ENCODE measurements at places on chromosomes 3 and 15.

GRCh38 chr15:86115145-86115801 is 35.6 kb downstream of the AGBL1 start:
- no peaks in the 10 kb centered on the region for H3K4me1 ChIP-seq
- no peaks in the 10 kb centered on the region for H3K36me3 ChIP-seq
- no peak for DNase-seq

DNA sequence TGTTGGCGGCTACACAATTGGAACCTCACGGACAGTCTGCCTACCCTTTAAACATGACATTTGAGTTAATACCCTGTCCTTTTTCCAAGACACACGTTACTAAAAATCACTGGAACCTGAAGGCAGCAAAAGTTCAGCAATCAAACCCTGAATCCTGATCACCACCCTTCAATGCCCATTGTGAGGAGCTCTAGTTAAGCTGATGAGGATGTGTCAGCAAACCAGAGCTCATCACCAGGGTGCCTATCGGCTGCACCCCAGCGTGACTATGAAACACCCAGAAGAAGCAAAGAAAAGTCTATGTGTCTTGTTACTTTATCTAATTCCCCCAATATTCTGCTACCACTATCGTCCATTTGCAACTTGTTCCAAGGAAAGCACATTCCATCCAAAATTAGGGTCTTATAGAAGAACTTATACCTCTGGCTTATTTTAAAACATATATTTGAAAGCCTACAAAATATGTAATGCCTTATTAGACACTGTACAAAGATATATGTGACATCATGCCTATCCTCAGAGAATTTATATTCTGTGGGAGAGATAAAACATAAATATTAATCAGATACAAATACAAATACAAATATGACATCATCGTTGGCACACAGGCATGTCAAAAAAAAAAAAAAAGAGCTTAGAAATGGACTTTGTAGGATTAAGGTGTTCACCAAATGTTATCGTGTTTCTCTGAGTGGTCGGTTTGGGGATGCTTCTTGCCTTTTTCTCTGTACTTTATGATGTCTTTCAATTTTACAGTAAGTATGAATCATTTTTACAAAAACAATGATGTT is 219.7 kb upstream of the SETMAR start:
- H3K4me3 ChIP-seq: no peak overlapping the region
- H3K4me1 ChIP-seq: no peaks in the 10 kb centered on the region
- no peak overlapping the region for H3K27ac ChIP-seq
- DNase-seq: no peak
- no peaks in the 10 kb centered on the region for H3K27me3 ChIP-seq
- H3K36me3 ChIP-seq: no peaks in the 10 kb centered on the region

- peaks cover 59% of the 10 kb centered on the region for H3K4me1 ChIP-seq
- peak overlapping the region; percentile 80 for H3K27ac ChIP-seq
- no peaks in the 10 kb centered on the region for H3K27me3 ChIP-seq
- no peaks in the 10 kb centered on the region for H3K36me3 ChIP-seq
Measured at GRCh38 chr3:155372281-155372680, 78.8 kb upstream of the STRIT1 start.

- no peaks in the 10 kb centered on the region for H3K36me3 ChIP-seq
- no peak for DNase-seq
- H3K4me3 ChIP-seq: no peak overlapping the region
- H3K27ac ChIP-seq: no peak overlapping the region
Measured at GRCh38 chr3:105154692-105155091, 212.0 kb upstream of the ALCAM start.

DNA sequence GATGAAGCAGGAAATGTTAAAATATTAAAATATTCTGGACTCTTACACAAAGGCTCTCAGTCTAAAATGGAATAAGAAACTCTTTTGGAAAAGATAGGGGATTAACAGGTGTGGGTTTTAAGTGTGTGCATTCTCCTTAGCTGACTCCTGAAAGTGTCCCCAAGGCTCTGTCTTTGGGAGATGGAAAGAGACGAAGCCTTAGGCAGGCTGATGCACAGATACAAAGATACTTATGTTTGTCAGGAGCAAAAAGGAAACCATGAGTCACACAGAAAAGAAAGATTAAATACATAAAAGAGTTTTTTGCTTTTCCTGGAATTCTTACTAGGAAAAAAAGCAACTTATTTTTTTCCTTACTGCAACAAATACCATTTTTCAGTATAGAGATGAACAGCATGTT is 23.8 kb upstream of the ABI3BP start:
- no peaks in the 10 kb centered on the region for H3K27me3 ChIP-seq
- H3K36me3 ChIP-seq: no peaks in the 10 kb centered on the region
- no peaks in the 10 kb centered on the region for H3K4me1 ChIP-seq
- no peak overlapping the region for H3K27ac ChIP-seq
- no peak overlapping the region for H3K4me3 ChIP-seq
- no peak for DNase-seq

DNA sequence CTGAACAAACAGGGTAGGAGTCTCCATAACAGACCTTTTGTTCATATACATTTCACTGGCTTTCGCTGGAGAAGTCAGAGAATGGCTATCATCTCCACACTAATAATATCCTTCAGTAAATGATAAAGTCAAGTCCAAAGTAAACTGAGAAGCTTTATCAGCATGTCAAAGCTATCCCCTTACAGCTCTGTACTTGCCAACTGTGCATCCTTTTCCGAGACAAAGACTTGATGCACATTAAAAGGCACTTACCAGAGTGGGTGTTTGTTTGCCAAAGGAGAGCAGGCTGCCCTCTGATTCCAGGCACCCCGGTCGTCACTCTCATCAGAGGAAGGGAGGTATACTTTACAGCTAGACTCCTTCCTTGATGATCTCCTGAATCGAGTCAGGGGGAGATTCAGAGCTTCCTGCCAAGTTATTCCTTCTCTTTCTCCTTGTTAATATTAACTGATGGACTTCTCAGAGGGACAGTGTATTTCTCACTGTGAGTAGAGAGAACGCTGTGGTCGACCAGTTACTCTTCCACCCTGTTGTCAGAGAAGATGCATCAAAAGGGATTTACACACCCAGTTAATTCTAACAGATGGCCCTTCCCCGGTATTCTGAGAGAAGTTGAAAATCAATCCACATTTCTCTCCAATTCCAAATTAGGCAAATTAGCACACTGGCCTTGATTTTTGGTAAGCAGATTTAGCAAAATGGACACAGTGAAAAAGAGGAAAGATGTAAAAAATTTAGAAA is 504.7 kb upstream of the NR2F2 start:
- no peaks in the 10 kb centered on the region for H3K27me3 ChIP-seq
- peak overlapping the region; percentile 4 for H3K27ac ChIP-seq
- H3K4me1 ChIP-seq: peaks cover 11% of the 10 kb centered on the region
- H3K4me3 ChIP-seq: no peak overlapping the region
- no peaks in the 10 kb centered on the region for H3K36me3 ChIP-seq
- no peak for DNase-seq
